ENCODE measurements at places on chromosomes 5 and 9.

GRCh38 chr9:92661743-92662142 lies 8.2 kb downstream of the IPPK start:
- no peak for DNase-seq

DNA sequence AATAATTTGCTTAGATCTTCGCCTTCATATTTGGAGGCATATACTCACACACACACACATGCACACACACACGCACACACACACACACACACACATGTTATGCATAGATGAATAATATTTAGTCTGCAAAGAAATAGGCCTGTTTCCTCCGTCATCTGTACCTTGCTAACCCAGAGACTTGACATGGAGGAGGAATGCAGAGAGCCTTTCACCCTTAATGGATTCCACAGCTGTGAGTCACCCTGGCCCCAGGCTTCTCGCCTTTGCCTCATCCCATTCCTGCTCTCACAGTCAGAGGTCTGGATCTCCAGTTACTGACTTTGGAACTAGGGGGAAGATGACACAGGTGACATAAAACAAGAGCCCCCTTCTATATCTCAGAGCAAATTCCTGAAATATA lies 29.7 kb downstream of the ZNF462 start:
- DNase-seq: no peak

- no peak for DNase-seq
Measured at GRCh38 chr9:33465596-33466564, 7.8 kb downstream of the NOL6 start.

GRCh38 chr5:174481737-174482136 lies 242.6 kb upstream of the MSX2 start:
- DNase-seq: no peak

Data from DMS153 (cell line).